Bronchial smooth muscle cell (primary cell): ENCODE measurements at places on chromosomes 7 and 10. TPM values are rescaled to one million over a fixed set of nuclear protein-coding genes. Genes with fewer than 3 reads are reported as not detected.

RELN gene
- 0.63 and 9.4 TPM in 2 replicates for total RNA-seq

GNAT3 gene
- total RNA-seq: not detected in 2 replicates

C10orf95 gene
- not detected in 2 replicates for total RNA-seq

ABCA13 gene
- total RNA-seq: 2.7 and 3.0 TPM in 2 replicates

COL28A1 gene
- total RNA-seq: 0.09 and 0.16 TPM in 2 replicates

SLC29A4 gene
- 1.7 and 6.1 TPM in 2 replicates for total RNA-seq
